ENCODE measurements at places on chromosomes 16 and 17.

- no peak for DNase-seq
- H3K36me3 ChIP-seq: peaks cover 3% of the 10 kb centered on the region
- peaks cover 25% of the 10 kb centered on the region for H3K4me1 ChIP-seq
- peaks cover 12% of the 10 kb centered on the region for H3K27me3 ChIP-seq
- peak overlapping the region; percentile 98 for H3K4me3 ChIP-seq
- no peak overlapping the region for H3K27ac ChIP-seq
These were observed 540 bp upstream of the RPL38 start for GRCh38 chr17:74202938-74203337.

- no peak overlapping the region for H3K27ac ChIP-seq
- no peak for DNase-seq
- H3K36me3 ChIP-seq: no peaks in the 10 kb centered on the region
- H3K27me3 ChIP-seq: no peaks in the 10 kb centered on the region
- no peaks in the 10 kb centered on the region for H3K4me1 ChIP-seq
These were observed 35.0 kb downstream of the NKD1 start for GRCh38 chr16:50583211-50583610.

DNA sequence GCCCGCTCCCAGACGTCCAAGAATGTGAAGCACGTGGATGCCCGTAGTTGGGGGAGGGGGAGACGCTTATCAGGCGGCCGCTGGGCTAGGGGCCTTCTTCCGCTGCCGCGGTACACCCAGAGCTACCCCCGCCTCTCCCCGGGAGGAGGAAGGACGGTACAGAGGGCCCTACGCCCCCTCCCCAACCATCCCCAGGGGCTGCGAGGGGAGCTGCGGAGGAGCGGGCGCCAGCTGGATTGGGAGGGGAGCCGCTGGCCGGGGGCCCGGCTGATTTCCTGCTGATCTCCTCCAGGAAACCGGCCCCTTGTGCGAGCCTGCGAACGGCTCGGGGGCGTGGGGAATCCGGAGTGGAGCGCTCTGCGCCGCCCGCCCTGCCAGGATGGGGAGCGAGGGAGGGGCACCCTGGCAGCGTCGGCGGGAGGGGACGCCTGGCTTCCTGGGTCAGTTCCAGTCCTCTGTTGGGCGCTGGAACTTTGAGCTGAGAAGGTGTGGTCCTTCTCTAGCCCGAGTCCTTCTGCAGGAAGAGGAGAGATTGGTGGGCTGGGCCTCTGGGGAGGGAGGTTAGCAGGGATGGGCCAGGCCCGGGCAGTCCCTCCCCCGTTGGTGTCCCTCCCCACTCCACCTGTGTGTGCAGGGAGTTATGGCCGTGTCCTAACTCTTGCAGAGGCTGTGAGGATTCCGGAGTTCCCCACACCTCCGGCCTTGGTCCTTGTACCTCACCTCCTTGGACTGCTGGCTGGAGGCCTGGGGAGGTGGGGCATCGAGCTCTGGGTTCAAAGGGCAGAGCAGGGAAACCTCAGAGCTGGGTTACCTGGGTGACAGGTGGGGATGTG lies 19.2 kb downstream of the GJD3 start:
- H3K27ac ChIP-seq: peak overlapping the region; percentile 43
- H3K36me3 ChIP-seq: peaks cover 24% of the 10 kb centered on the region
- H3K27me3 ChIP-seq: no peaks in the 10 kb centered on the region
- DNase-seq: peak; percentile 60
- H3K4me1 ChIP-seq: peaks cover 21% of the 10 kb centered on the region

DNA sequence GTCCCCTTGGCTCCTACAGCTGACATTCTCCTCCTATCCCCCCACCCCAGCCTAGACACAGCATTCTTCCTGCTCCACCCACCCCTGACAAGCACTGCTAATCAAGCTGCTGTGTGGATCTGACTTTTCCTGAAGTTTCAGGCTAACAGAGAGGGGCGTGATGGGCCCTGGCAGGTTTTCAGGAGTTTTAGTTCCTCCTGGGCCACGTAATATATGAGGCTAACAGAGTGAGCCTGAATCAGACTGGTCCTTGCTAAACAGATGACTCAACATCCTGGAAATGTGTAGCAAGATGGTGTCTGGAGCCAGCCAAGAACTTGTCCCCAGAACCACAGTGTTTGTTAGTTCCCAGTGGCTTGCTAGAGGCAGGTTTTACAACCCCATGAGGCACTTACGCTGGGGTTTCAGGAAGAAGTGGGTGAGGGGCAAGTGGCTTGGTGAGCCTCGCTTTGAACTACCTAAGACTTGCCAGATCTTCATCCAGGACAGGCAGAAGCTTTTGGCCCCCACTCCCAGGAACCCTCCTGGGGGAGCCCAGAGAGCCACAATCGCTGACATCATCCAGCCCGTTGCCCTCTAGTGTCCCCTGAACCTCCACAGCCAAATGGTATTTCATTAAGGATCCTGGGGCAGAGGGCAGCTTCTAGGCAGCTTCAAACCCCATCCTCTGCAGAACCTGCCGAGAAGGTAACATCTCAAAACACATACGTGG lies 15.9 kb downstream of the TMEM92 start:
- no peak overlapping the region for H3K4me3 ChIP-seq
- peak; percentile 74 for DNase-seq
- no peak overlapping the region for H3K27ac ChIP-seq
- no peaks in the 10 kb centered on the region for H3K36me3 ChIP-seq

GRCh38 chr16:71956486-71956885 lies 43.7 kb downstream of the PKD1L3 start:
- H3K27me3 ChIP-seq: no peaks in the 10 kb centered on the region
- H3K36me3 ChIP-seq: no peaks in the 10 kb centered on the region
- peaks cover 11% of the 10 kb centered on the region for H3K4me1 ChIP-seq
- no peak for DNase-seq
- no peak overlapping the region for H3K27ac ChIP-seq
- no peak overlapping the region for H3K4me3 ChIP-seq

- H3K27ac ChIP-seq: no peak overlapping the region
- no peaks in the 10 kb centered on the region for H3K4me1 ChIP-seq
- DNase-seq: no peak
- no peaks in the 10 kb centered on the region for H3K27me3 ChIP-seq
These were observed 15.6 kb downstream of the CTRL start for GRCh38 chr16:67915831-67916723.

- no peak overlapping the region for H3K4me3 ChIP-seq
- peaks cover 4% of the 10 kb centered on the region for H3K4me1 ChIP-seq
- H3K27ac ChIP-seq: no peak overlapping the region
These were observed 12.2 kb upstream of the LONP2 start for GRCh38 chr16:48231727-48232492.

GRCh38 chr16:1127971-1128715 lies 24.8 kb upstream of the CACNA1H start:
- no peaks in the 10 kb centered on the region for H3K36me3 ChIP-seq
- no peak overlapping the region for H3K4me3 ChIP-seq
- peaks cover 14% of the 10 kb centered on the region for H3K27me3 ChIP-seq
- no peak overlapping the region for H3K27ac ChIP-seq
- H3K4me1 ChIP-seq: no peaks in the 10 kb centered on the region

DNA sequence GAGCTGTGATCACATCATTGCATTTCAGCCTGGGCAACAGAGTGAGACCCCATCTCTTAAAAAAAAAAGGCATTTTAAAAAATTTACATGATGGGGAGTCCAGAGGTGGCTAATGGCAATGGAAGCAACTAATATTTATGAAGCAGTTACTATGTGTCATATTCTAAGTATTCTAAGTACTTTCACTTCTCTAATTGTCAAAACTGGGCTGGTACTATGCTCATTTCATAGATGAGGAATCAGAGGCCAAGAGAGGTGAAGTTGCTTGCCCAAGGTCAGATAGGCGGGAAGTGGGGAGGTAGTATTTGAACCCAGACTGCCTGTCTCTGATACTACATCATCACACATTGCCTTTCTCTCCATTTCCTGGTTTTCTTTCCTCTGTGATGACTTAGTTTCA lies 50.7 kb downstream of the SLC5A11 start:
- no peak for DNase-seq
- no peak overlapping the region for H3K27ac ChIP-seq

- H3K4me3 ChIP-seq: no peak overlapping the region
- H3K4me1 ChIP-seq: no peaks in the 10 kb centered on the region
- H3K27me3 ChIP-seq: no peaks in the 10 kb centered on the region
- H3K27ac ChIP-seq: no peak overlapping the region
These were observed 20.4 kb downstream of the MEAK7 start for GRCh38 chr16:84483882-84484565.

DNA sequence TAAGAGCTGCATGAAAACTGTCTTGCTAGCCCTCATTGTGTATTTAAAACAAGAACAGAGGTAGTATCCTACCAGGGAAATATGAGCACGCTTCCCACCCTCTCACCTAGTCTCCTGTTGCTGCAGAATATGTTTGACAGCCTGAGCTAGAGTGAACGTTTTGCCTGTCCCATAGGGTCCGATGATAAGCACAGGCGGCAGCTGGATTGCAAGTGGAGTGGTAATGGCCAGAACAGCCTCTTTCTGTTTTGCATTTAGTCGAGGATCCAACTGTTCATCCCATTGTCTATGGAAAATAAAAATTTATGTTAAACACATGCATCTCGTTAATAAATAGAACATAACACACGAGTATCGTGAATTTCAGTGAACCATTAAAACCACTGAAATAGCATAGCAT lies 84.2 kb downstream of the HELZ start:
- no peaks in the 10 kb centered on the region for H3K4me1 ChIP-seq
- no peak overlapping the region for H3K4me3 ChIP-seq
- no peak overlapping the region for H3K27ac ChIP-seq
- no peak for DNase-seq
- H3K27me3 ChIP-seq: no peaks in the 10 kb centered on the region

GRCh38 chr16:69836257-69836656 lies 74.1 kb downstream of the WWP2 start:
- no peak overlapping the region for H3K4me3 ChIP-seq
- H3K27me3 ChIP-seq: no peaks in the 10 kb centered on the region
- no peak overlapping the region for H3K27ac ChIP-seq
- DNase-seq: no peak

GRCh38 chr17:76411247-76411646 lies 26.8 kb downstream of the SPHK1 start:
- no peak overlapping the region for H3K4me3 ChIP-seq
- peaks cover 14% of the 10 kb centered on the region for H3K4me1 ChIP-seq
- no peak for DNase-seq
- no peaks in the 10 kb centered on the region for H3K36me3 ChIP-seq

- no peaks in the 10 kb centered on the region for H3K36me3 ChIP-seq
- no peak for DNase-seq
- H3K27ac ChIP-seq: no peak overlapping the region
These were observed 6.0 kb downstream of the CA4 start for GRCh38 chr17:60155815-60156214.

- no peaks in the 10 kb centered on the region for H3K36me3 ChIP-seq
- DNase-seq: no peak
- H3K4me1 ChIP-seq: peaks cover 4% of the 10 kb centered on the region
- no peak overlapping the region for H3K4me3 ChIP-seq
These were observed 652 bp downstream of the PRAC2 start for GRCh38 chr17:48723423-48724250.

DNA sequence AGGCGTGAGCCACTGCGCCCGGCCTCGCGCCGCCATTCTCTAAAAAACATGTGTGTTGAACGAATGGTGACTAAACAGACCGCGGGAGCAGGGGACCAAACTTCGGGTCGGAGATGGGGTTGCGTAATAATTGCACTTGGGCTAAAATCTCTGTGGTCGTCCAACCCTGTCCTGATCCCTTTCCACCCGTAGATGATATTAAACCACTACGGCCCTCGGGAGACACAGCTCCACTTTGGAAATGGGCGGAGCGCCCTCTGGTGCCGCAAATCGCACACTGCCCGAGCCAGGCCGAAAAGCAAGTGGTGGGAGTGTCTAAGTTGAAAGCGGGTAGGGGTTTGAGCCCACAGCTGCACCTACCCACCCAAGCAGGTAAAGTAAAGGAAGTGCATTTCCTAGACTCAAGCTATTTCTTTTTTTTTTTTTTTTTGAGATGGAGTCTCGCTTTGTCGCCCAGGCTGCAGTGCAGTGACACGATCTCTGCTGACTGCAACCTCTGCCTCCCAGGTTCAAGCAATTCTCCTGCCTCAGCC lies 17.0 kb downstream of the CAVIN1 start:
- peaks cover 17% of the 10 kb centered on the region for H3K36me3 ChIP-seq
- H3K4me3 ChIP-seq: no peak overlapping the region
- no peak overlapping the region for H3K27ac ChIP-seq

GRCh38 chr17:13127921-13128602 lies 110.2 kb upstream of the ELAC2 start:
- no peaks in the 10 kb centered on the region for H3K36me3 ChIP-seq

- peaks cover 26% of the 10 kb centered on the region for H3K27me3 ChIP-seq
- peaks cover 70% of the 10 kb centered on the region for H3K4me1 ChIP-seq
- H3K27ac ChIP-seq: no peak overlapping the region
- H3K4me3 ChIP-seq: no peak overlapping the region
These were observed 584 bp downstream of the TCAP start for GRCh38 chr17:39665642-39666224.

DNA sequence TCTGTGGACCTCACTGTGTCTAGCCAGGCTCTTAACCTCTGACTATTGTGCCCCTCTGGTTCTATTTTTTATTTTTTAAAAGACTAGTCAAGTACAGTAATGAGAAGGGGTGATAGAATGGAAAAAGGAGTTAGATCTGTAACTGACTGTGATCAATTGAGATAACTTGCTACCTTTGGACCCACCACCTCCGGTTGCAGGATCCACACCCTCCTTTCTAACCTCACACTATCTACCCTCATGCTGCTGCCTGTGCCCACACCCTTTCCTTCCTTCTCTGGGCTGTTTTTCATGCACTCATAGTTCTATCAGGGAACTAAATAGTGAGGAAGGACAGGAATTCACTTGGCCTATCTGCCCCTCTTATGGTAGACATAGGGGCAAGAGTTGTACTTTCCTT lies 172.3 kb downstream of the KATNIP start:
- no peak overlapping the region for H3K27ac ChIP-seq
- H3K27me3 ChIP-seq: no peaks in the 10 kb centered on the region
- H3K4me1 ChIP-seq: no peaks in the 10 kb centered on the region
- DNase-seq: no peak

- no peaks in the 10 kb centered on the region for H3K27me3 ChIP-seq
- H3K4me3 ChIP-seq: peak overlapping the region; percentile 85
- H3K4me1 ChIP-seq: no peaks in the 10 kb centered on the region
These were observed 4.2 kb downstream of the ARMC7 start for GRCh38 chr17:75113798-75114551.

DNA sequence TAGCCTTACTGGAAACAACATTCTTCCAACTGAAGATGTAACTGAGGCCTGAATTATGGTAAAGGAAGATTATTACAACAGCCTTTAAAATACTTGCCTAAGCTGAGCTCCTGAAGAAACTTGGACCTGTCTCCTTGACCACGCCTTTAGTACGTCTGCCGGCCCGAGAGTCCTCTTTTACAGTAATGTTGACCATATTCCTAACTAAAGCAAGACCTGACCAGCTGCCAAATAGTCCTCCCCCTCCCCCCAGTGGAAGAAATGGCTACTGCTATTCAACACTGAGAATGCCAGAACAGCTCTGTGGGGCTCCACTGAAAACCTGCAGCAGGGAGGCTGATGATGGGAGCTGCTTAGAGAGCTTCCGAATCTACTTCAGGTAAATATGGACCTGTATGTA lies 12.6 kb upstream of the FOXJ1 start:
- no peaks in the 10 kb centered on the region for H3K4me1 ChIP-seq
- DNase-seq: no peak
- no peak overlapping the region for H3K27ac ChIP-seq
- H3K27me3 ChIP-seq: no peaks in the 10 kb centered on the region

- no peaks in the 10 kb centered on the region for H3K27me3 ChIP-seq
- no peaks in the 10 kb centered on the region for H3K36me3 ChIP-seq
- H3K4me1 ChIP-seq: peaks cover 49% of the 10 kb centered on the region
- peak overlapping the region; percentile 88 for H3K4me3 ChIP-seq
- H3K27ac ChIP-seq: peak overlapping the region; percentile 83
- DNase-seq: peak; percentile 78
These were observed 584 bp upstream of the STAT5B start for GRCh38 chr17:42276609-42277341.
